ENCODE measurements at places on chromosomes 6 and 20. TPM values are rescaled to one million over a fixed set of nuclear protein-coding genes. Genes with fewer than 3 reads are reported as not detected.

- no peak for DNase-seq
These were observed 138.8 kb upstream of the RREB1 start for GRCh38 chr6:6968731-6969552.

The LPA gene
- not detected for total RNA-seq

The EMILIN3 gene
- total RNA-seq = not detected

The CSNK2A1 gene
- 195 TPM for total RNA-seq
